ENCODE measurements at places on chromosomes 7 and 10.

- DNase-seq: no peak
These were observed 64.6 kb downstream of the COL13A1 start for GRCh38 chr10:69866246-69866687.

DNA sequence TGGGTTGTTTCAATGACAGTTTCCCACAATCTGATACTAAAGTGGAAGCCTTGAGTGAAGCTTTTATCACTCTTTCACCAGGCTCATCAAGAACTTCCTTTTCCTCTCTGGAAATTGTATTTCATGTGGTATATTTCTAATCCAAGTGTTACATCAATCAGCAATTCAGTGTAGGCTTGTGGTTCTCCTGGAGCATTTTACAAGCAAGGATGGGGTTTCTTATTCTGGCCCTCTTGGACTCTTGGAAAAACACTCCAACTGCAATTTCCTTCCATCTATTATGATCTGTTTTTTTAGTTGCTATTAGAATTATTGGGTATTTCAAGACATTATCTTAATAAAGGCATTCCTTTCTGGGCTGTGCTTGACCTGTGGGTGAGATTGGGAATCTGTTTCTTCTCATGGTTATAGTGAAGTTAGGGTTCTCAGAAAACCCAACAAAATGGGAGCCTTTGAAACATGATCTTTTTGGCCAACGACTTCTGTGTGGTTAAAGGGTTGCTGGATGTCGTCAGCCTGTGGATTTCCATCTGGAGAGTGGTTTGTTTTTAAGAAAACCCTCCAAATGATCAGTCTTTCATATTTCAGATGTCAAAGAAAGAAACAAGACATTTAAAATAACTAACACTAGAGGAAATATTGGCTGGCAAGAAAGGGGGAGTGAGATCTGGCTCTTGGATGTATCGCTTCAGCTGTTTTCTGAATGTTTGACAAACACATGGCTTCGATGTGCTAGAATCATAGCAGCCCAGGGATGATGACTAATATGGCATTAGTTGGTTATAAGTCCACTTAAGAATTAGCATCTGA, 540.2 kb downstream of the LRMDA start:
- peak; percentile 89 for DNase-seq

GRCh38 chr7:129045682-129046081, 9.2 kb downstream of the TNPO3 start:
- no peak for DNase-seq

DNA sequence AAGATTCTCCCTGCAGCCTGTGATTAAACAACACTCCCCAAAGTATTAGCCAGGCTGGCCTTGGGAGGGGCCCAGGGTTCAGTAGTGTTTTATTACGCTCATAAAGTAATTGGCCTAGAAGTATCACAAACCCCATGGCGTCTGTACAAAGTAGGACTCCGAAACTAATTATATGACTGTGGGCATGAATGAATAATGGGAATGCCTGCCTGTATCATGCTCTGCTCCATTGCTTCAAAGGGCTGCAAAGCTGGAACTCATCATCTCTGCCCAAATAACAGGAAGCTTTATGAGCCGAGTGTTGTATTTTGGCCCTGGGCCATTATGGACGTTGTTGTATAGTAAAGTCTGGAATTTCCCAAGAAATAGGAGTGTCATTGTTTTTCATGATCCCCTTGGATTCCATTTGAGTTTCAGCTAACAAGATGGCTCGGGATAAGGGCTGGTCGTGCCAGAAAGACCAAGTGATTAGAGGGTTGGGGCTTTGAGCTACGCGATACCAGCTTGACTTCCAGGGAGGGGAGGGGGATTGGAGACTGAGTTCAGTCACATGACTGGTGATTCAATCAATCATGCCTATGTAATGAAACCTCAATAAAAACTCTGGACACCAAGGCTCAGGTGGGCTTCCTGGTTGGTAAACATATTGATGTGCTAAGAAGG, 65.3 kb upstream of the NPTX2 start:
- no peak for DNase-seq

GRCh38 chr10:61987951-61988379, 86.5 kb downstream of the ARID5B start:
- DNase-seq: peak; percentile 76

- DNase-seq: no peak
These were observed 36.5 kb upstream of the PAPSS2 start for GRCh38 chr10:87623191-87623590.

- DNase-seq: peak; percentile 80
These were observed at the start of gene SH2B2 for GRCh38 chr7:102286237-102287110. SH2B2 (plus strand) TSS chr7:102286868; CDS start chr7:102300551, 13,683 bp downstream.

GRCh38 chr10:71397296-71398212, 834 bp downstream of the CDH23 start:
- no peak for DNase-seq

- no peak for DNase-seq
These were observed 1.3 kb upstream of the CLDN4 start for GRCh38 chr7:73829505-73829904.

DNA sequence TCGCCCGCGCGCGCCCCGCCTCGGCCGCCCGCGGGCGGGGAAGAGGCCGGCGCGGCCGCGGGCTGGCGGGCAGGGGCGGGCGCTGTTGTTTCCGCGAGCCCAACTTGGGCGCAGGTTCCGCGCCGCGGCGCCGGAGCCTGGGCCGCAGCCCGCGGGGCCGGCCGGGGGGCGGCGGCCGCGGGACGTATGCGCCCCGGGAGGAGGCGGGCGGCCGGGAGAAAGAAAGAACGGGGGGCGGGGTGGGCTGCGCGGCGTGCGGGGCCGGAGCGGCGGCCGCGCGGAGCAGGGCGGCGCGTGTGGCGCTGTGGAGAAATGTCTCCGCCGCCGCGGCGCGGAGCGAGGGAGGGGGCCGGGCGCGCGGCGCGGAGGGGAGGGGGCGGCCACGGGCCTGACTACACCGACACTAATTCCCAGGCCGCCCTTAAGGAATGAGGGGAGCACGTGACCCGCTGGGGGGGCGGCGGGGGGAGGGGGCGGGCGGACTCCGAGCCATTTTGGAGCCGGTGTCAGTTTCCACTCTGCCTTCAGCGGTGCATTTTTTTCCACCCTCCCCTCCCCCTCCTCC, at the start of gene BMI1:
BMI1 (plus strand) TSS at position 509 of the 565 bp plus-strand sequence. CDS start 5,351 bp downstream, outside the sequence.
- DNase-seq: peak; percentile 73

Data from fibroblast of villous mesenchyme (primary cell).